Activated gamma-delta T cell (primary cell): ENCODE measurements at places on chromosomes 13 and 19.

DNA sequence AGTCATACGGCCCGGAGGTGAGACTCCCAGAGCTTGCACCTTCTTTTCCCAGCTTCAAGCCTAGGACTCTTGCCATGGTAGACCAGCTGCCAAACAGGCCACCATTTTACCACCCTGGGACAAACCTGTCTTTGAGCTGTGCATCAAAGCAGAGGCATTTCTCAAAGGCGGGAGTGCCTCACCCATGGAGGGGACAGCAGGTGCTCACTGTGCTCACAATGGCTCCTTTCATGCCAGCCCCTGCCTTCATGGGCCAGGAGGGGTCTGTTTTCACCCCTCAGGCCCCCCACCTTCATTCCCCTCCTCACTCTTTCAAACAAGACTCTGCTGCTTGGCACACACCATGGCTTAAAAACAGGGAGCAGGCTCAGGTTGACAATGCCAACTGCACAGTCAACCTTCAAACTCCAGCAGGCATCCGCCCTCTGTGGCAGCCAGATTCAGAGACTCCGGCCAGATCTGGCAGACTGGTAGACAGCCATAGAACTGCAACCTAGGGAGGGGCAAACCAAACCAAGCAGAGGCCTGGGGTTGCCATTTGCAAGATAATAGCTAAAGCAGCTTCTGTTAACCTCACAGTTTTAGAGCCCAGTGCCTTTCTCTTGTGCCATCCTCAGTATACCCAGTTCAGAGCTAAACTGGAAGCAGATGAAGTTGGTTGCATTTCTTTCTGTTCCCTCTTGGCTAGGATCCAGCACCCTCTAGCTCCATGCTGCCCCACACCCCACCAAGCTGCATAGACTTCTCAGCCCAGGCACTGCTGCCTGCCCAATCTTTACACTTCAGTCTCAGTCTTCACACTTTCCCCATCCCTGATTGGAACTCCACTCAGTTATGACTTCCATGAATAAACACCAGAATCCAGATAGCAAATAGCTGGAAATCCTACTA is 93.9 kb upstream of the SPATA13 start:
- no peak for DNase-seq

DNA sequence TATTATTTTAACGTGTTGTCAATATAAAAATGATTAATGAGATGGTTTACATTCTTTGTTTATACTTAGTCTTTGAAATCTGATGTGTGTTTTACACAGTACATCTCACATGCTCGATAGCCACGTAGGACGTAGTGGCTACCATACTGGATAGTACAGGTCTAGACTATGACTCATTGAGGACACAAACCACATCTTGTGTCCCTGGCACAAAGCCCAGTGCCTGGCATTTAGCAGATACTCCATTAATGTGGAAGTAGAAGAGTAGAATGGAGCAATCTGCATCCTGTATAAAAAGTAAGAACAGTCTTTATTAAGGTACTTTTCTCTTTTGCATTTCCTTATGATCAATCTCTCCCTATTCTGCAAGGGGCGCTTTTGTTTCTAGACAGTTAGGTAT is 49.0 kb upstream of the FRY start:
- DNase-seq = no peak

- DNase-seq = no peak
These were observed 1.4 kb downstream of the GPX4 start for GRCh38 chr19:1105008-1105872.

GRCh38 chr19:39157275-39157996 is 31.9 kb downstream of the PAK4 start:
- no peak for DNase-seq

GRCh38 chr13:92122186-92122853 is 723.9 kb downstream of the GPC5 start:
- DNase-seq = no peak

- DNase-seq = peak; percentile 55
These were observed 740 bp downstream of the WDFY2 start for GRCh38 chr13:51584731-51585672.

- no peak for DNase-seq
These were observed 112.4 kb upstream of the RNF113B start for GRCh38 chr13:98289339-98289945.

DNA sequence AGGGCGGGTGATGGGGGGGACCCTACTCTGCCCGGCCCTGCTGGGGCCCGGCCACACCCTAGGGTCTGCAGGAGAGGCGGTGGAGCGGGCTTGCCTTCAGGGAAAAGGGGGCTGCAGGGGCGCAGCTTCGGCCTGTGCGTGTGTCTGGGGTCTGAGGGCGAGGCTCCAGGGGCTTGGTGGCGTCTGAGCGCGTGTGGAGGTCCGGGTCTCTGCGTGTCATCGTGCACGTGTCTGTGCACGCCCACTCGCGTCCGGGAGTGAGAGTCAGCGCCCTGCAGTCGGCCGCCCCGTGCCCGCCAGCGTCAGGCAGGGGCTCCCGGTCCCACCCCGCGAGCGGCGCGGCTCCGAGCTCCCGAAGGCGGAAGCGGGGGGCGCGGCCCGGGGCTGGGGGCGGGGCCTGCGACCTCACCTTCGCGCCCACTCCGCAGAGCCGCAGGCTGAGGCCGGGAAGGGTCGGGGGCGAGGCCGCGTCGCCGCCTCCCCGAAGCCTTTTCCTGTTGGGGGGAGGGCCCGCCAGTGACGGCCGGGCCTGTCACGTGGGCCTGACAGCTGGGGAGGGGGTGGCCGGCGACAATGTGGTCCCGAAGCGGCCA is at the start of gene ARHGAP45:
Gene ARHGAP45, plus strand, starts transcription at position 420 of the 593 bp plus-strand sequence. CDS start 239 bp downstream, outside the sequence.
- DNase-seq = peak; percentile 88

GRCh38 chr19:40762754-40763470 is 11.9 kb downstream of the SNRPA start:
- DNase-seq = no peak

DNA sequence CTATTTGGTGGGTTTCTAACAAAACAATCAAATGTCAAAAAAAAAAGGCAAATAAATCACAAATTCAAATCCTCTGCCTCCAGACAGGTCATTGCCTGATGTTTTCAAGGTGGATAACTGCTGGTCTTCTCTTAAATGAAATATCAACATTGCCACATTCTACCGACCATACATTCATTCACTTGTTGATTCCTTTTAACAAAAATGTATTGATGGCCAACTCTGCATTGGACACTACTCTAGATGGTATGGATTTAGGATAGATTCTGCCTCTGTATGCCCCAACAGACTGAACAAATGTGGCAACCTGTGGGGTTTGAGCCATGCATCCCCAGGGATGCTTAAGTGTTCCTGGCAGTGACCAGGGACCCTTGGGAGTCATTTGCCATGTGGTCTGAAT is 87.6 kb upstream of the STK24 start:
- DNase-seq = no peak

GRCh38 chr19:803686-804418 is 6.6 kb downstream of the PTBP1 start:
- no peak for DNase-seq

- no peak for DNase-seq
These were observed 1.4 kb upstream of the SLC7A9 start for GRCh38 chr19:32870981-32871451.

GRCh38 chr13:108220041-108220440 is 1.8 kb downstream of the ABHD13 start:
- DNase-seq = no peak

GRCh38 chr19:2629491-2630351 is 72.8 kb downstream of the GNG7 start:
- no peak for DNase-seq

DNA sequence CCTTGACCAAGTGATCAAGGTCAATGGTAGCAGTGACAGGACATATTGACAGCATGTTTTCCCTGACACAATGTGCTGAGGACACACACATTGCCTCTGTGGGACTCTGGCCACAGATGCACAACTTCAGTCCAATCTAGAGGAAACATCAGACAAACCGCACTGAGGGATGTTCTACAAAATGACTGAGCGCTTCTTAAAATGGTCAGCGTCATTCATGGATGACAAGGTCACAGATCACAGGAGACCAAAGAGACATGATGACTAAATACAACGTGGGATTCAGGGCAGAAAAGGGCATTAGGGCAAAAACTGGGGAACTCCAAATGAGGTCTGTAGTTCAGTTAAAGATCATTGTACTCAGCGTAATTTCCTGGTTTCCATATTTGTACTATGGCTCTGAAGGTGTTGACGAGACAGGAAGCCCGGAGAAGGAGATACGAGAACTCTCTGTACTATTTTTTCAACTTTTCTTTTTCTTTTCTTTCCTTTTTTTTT is 20.6 kb downstream of the PBX4 start:
- no peak for DNase-seq

DNA sequence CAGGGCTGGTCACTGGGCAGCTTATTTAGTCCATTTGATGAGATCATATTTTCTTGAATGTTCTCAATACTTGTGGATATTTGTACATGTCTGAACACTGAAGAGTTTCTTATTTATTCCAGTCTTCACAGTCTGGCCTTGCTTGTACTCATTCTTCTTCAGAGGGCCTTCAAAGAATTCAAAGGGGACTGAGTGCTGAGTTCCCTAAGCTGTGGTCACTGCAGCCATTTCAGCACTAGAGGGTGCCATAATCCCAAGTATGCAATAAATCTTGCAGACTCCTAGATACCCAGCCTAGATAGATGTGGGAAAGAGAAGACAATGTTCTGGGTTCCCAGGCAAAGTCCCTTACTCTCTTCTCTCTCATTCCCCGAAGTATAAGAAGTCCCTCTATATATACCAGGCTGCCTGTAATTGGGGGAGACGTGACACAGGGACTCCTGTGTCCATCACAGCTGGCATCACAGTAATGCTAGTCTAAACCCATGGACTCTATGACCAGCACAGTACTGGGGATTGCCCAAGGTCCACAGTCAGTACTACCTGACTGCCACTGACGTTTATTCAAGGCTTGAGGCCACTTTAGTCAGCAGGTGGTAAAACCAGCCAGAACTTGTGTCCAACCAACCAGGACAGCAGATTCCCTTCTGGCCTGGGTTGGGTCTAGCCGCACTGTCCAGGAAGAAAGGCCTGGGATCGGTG is 8.9 kb upstream of the VN1R1 start:
- no peak for DNase-seq

DNA sequence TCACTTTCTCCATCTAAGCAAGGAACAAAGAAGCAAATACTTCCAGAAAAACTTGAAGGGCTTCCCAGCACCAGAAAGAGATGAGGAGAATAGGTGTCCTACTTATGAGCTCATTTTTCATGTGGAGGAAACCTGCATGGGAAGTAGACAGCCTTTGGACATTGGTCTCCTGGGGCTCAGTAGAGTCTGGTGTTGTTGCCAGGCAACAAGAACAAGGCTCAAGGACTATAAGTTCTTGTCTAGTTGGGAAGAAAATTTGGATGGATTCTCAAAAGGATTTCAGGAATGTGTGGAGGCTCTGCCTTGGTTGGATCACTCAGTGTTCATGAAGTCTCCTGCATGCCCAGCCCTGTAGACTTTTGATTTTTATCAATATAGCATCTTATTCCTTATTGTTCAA is 84.5 kb downstream of the MBNL2 start:
- no peak for DNase-seq

GRCh38 chr13:65454403-65454802 is 1775.7 kb downstream of the PCDH9 start:
- DNase-seq = no peak

DNA sequence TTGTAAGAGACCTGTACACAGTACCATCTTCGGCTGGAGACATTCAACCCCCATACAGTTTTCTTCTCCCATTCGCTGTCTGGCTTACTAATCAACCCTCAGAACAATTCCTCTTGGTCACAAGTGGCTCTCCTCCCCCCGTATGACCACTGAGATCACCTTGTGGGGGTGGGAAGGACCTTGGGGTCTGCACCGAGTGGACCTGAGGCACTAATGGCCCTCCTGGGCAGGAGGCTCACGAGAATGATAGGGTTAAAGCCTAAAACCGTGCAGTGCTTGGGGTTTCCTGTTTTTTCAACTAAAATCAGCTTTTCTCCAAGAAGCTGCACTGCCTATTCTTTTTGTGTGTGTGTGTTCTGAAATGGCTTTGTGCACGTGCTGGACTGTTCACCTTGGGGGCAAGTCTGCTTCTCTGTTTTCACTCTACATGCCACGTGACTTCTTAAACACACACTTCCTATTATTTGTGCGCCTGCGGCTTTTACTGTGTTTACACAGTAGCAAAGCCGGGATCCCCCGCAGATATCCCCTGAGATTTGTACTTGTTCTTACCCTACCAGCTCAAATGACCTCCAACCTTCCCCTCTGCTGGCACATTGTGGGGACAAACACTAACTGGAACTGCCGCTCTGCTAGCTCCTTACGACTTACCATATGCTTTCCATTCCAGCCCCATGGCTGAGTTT is 12.3 kb downstream of the RBM26 start:
- no peak for DNase-seq

DNA sequence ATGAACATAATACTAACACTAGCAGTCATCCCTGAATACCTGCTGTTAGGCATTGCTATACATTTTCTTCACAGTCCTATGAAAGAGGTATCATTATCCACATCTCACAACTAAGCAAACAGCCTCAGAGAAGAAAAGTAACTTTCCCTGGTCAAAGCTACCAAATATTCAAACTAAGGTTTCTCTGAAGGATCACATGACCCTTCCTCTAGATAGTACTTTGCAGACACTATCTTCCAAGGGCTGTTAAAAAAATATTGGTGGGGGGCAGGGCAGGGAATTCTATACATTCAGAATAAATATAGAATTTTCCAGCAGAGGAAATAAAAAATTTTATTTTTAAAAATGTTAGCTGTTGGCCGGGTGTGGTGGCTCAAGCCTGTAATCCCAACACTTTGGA is 3.1 kb downstream of the SLC25A30 start:
- DNase-seq = no peak

- no peak for DNase-seq
These were observed 576 bp downstream of the APBA3 start for GRCh38 chr19:3760871-3761361.

DNA sequence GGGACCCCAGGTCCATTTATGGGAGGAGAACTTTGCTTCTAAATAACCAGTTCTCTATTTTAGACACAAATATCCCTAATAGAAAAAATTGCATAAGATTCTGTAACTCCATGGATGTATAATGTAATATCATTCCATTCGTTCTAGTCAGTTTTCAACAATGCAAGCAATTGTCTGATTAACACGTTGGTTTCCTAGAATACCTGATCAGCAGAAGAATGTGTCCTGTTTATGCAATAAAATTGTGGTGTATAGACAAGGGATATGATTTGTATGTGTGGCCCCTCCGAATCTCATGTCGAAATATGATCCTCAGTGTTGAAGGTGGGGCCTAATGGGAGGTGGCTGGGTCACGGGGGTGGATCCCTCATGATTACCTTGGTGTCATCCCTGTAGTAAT is 62.1 kb downstream of the RUBCNL start:
- DNase-seq = no peak

- peak; percentile 16 for DNase-seq
These were observed at the start of gene GSX1 for GRCh38 chr13:27792393-27793218. Gene GSX1 (plus strand): TSS chr13:27792483. CDS start chr13:27792691, 208 bp downstream.

DNA sequence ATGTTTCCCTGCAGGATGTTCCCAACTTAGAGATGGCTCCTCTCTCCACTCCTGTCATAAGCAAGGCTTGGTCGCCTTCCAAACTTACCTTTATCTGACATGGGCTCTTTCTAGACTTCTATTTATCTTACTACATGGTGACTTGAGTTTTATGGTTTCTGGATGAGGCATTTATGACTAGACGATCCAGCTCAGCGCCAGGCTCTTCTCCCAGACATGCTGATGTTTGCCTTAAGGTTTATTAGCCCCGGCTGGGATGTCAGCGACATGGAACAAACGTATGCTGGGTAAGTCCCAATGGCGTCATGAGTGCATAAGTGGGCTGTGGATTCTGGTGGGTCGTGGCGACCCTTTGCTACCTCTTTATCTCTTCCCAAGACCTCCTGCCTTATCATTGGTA is 39.8 kb upstream of the SLC15A1 start:
- no peak for DNase-seq

GRCh38 chr19:11451327-11451870 is 16.0 kb downstream of the PRKCSH start:
- DNase-seq = no peak

GRCh38 chr13:78601124-78601873 is 2.1 kb downstream of the POU4F1 start:
- no peak for DNase-seq
